Right kidney (tissue), 9 donors: ENCODE measurements at places on chromosomes 13 and 19.
A peak's percentile ranks its signal among the peaks of the same experiment; 100 is the strongest.

DNA sequence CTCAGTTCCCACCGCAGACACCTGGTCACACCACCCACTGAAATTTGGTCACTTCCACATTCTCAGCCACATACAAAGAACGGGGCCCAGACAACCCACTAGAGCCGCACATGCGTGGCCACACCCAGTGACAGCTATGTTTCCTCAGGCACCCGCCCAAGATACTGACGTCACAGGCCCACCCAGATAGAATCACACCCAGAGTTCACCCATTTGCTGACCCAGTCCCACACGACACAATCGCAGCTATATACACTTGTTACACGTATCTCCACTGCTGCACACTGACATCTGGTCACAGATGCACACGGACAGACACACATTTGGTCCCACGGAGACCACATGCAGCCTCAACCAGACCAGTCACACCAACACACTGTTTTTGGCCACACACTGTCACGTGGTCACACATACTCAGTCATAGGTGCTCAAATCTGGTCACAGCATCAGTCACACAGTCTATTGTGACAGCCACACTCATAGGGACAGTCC, 2.9 kb downstream of the NUMBL start:
- DNase-seq: no peak

DNA sequence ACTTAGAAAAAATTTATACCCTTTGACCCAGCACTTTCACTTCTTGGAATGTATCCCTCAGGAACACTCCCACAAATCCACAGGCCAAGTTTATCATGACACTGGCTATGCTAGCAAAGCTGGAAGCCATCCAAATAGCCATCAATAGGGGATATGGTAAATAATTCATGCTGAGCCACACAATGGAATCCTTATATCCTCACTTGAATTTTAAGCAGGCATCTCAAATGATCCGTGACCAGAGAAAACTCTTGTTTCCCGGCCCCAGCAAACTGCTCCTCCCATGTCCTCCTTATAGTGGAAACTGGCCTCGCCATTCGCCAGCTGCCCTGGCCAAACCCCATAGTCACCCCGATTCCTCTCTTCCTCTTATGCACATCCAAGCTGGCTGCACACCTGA, 37.6 kb downstream of the GRIK5 start:
- no peak for DNase-seq

- DNase-seq: no peak
Observed at GRCh38 chr19:7476241-7476640, 12.6 kb downstream of the PEX11G start.

- DNase-seq: no peak
Observed at GRCh38 chr13:88585861-88586260, 914.7 kb downstream of the SLITRK5 start.

- DNase-seq: no peak
Observed at GRCh38 chr19:39596911-39597310, 5.4 kb upstream of the LGALS13 start.

GRCh38 chr13:49213997-49214916, 5.9 kb upstream of the MLNR start:
- DNase-seq: no peak

DNA sequence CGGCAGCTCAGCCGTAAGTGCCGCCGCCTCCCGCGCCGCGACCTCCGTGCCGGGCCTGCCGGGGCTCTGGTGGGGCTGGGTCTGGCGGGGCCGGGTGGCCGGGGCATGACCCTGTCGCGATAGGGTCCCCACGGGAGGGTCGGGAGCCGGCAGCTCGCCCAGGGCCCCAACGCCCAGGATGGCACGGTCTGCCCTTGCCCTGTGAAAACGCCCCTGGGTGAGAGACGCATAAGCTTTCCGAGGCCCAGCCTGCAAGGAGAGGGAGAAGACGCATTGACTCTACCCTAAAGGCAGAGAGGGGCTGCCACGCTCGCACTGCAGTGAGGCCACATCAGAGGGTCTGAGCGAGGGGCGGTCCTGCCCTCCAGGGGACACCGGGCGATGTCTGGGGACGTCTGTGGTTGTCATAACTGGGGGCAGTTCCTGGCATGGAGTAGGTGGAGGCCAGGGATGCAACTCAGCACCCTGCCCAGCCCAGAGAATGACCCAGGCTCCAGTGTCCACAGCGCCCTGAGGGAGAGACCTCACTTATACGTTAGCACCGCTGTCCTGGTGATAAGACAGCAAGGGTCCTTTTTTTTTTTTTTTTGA, 539 bp downstream of the ZNF554 start:
- DNase-seq: peak; percentile 68

DNA sequence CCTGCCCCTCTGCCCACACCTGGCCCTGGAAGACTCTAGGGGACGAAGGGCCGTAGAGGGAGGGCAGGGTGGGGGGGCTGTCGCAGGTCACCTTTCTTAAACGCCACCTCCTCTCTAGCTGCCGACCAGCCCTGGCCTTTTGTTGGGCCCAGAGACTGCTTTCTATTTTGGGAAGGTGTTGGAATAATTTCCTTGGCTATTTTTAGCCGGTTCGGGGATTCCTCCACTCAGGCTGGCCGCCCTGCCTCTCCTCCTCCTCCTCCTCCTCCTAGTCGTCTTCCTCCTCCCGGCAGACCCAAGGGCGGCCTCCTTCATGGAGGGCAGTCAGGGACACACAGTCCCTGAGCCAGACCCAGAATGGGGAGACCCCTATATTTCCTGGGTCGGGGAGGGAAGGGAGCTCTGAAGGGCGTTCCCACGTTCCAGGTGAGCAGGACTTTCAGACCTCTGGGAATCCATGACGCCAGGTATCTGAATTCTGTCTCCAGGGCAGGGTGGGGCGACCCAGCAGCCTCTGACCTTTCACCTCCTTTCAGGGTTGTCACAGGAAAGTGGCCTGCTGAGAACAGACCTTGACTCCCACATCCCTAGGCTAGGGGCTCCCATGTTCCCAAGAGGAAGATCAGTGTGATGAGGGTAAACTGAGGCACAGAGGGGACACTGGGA, 19.9 kb downstream of the GADD45B start:
- DNase-seq: no peak

DNA sequence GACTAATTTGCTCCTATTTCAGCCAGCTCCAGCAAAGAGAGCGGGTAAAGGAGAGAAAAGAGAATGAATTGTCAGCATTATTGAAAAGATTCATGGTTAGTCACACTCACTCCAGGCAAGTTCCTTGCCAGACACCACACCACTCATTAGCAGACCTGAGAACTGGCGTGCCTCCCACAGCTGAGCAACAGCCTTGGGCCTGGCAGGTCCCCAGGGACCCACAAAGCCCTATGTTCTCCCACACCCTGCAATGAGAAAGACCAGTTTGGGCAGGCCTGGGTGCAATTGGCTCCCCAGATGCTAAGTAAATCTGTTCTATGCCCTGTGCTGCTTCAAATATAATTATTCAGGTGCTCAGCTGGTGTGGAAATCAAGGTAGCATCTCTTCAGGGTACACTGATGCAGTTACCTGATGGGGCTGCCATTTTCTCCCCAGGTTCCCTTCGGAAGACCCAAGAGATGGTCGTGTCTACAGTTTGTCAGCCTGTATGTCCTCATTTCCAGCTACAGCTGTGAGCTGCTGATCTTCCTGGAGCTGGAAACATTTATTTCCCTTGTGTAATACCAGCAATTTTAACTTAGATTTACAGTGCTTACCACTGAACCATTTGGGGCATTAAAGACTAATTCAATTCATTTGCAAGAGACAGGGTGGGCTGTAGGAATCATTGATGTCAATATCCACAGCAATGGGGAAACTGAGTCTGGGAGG, 405.0 kb downstream of the COG6 start:
- DNase-seq: no peak
